Activated CD4-positive, alpha-beta T cell treated with anti-CD3 and anti-CD28 coated beads for 36 hours (primary cell): ENCODE measurements at places on chromosomes 16 and 17.

- DNase-seq, result peak; percentile 55
Observed at GRCh38 chr16:19284207-19284606, 1.3 kb upstream of the CLEC19A start.

DNA sequence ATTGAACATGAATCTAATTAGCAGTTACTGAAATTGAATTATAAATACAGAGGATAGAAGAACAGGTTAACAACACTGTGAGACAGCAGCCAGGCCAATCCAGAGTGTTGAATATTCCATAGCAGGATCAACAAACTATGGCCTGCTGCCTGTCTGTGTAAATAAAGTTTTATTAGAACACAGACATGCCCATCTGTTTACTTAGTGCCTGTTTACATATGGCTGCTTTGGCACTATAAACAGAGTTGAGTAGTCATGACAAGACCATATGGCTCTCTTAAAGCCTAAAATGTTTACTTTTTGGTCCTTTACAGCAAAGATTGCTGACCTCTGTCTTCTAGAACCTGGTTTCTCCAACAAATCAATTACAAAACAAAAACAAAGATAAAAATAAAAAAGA, 115.4 kb upstream of the CDC42EP4 start:
- DNase-seq, result no peak

DNA sequence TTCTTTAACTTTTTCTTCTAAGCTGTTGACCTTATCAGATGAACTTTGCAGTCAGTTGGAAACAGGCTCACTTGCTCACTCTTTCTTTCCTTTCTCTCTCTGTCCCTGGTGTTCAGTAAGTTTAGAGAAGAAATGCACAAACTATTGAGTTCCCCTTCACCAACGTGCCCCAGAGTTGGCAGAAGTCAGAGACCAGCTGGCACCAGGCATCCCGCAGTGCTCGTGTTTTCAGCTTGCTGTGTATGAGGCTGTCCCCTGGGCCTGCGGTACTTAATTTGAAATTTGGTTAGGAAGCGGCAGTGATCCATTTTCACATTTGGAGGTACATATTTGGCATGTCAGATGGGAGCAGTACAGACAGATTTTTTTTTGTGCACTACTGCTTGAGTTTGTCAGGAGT, 258.6 kb downstream of the SNX29 start:
- no peak for DNase-seq

GRCh38 chr16:81657224-81657623, 121.9 kb upstream of the PLCG2 start:
- DNase-seq, result no peak

- DNase-seq, result no peak
Observed at GRCh38 chr16:59370717-59371116, 636.6 kb upstream of the GOT2 start.

DNA sequence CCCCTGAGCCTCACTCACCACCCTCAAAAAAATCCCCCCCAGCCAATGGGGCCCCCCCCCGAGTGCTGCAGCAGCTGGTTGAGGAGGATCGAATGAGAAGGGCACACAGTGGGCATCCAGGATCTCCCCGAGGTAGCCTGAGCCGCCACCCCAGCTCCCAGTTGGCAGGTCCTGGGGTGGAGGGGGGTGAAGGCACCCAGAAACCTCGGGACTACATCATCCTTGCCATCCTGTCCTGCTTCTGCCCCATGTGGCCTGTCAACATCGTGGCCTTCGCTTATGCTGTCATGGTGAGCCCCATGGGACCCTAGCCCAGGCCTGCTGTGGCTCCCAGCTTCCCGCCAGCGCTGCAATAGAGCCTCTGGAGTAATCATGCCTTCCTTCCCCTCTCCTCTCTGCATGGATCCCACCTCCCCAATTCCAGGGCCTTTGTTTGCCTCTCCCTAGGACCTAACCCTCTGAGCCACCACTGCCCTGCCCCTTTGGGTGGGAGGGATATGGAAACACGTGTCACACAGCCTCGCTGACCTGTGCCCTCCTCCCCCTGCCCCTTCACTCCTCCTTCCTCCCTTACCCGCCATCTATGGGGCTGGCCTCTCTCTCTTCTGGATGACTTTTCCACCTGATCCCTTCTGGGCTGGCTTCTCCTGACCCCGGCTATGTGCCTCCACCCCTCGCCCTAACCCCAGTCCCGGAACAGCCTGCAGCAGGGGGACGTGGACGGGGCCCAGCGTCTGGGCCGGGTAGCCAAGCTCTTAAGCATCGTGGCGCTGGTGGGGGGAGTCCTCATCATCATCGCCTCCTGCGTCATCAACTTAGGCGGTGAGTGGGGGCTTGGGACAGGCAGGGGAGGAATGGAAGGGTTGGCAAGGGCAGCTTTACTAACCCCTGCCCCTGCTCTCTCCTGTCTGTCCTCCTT, 1.9 kb downstream of the PRRT2 start:
- no peak for DNase-seq

DNA sequence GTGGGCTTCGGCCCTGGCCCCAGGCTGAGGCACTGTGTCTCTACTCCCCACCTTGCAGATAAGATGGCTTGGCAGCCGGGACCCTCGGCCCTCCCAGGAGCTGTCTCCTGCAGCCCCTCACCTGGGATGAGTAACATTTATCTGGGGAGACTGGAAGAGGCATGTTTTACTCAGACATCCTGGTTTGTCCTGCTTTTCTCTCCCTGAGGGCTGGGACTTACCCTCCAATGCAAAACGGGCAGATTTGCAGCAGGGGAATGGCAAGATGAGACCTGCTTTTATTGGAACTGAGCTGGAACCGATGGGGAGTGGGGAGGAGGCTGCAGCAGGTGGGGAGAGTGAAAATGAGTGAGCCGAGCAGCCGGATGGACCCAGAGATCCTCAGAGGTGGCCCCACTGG, 27.3 kb upstream of the UBE2G1 start:
- no peak for DNase-seq

- DNase-seq, result no peak
Observed at GRCh38 chr16:26567356-26567755, 499.4 kb upstream of the C16orf82 start.

DNA sequence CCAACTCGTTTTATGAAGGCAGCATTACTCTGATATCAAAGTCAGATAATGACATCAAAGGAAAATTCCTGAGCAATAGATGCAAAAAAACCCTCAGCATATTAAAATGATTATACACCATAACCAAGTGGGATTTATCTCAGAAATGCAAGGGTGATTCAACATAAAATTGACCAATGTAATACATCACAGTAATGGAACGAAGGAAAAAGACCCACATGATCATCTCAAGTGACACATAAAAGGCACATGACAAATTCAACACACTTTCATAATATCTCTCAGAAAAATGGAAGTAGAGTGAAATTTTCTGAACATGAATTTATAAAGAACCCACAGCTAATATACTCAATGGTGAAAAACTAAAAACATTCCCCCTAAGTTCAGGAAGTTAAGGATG, 118.8 kb downstream of the ITFG1 start:
- DNase-seq, result no peak

DNA sequence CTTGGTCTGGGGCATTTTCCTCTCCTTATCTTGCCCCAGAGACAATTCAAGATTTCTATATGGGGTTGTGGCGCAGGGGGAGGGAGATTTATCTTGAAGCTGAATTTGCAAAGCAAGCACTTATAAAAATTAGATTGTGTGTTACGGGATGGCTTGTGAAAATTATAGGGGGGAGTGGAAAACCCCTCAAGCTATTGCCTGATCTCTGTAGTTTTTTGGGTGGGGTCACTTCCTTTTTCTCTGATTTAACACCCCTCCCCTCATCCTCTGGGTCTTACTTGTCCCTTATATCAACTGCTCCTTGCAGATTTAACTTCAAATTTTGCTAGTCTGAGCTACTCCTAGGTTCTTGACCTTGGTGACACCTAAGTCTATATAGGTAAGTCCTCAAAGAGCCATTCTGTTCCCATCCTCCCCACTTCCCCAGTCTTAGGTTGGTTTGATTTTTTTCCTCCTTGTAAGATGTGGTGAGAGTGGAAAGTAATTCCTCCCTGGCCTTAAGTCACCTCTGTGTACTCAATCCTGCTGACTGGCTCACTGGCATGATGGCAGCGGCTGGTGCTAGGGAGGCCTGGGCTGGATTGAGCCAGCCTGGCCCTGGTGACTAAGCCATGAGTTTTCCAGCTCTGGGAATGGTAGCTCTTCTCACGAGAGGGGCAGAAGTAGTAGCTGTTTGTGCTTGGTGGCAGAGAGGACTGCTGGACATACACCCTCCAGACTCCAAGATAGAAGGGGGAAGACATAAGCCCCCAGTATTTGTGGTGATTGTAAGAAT, 2.3 kb downstream of the ARL4D start:
- DNase-seq, result no peak

DNA sequence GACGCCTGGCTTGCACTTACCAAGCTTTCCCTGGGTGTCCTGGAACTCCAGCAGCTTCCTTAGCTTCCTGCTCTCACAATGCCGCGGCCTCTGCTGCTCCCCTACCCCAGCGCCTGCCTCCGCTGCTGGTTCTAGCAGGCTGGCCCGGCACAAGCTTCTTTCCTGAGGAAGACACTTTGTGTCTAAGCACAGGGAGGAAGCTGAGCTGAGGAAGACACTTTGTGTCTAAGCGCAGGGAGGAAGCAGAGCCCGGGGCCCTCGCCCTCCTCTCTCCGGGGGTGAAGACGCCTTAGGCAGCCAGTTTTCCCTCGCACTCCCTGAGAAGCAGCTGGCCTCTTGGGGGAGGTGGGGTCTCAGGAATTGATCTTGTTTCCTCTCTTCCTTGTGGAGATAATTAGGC, 64.9 kb downstream of the PLD6 start:
- no peak for DNase-seq

- DNase-seq, result no peak
Observed at GRCh38 chr17:31609996-31610910, 218.8 kb downstream of the RAB11FIP4 start.

- no peak for DNase-seq
Observed at GRCh38 chr17:50638606-50638965, 3.9 kb downstream of the ABCC3 start.

DNA sequence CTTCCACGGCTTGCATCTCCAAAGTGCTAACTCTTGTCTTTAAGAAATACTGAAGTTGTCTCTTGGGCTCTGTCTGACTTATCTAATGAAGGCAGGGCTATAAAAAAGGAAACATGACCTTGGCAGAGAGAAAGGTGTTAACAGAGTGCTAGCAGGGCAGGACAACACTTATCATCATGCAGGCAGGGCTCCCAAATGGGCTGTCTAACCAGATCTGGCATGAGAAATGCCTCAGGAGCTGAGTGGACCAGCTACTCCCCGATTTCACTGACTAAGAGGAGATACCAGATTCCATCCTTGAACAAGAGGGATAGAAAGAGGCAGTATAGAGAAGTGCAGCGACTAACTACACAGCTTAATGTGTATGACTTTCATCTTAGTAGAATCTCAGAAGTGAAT, 32.6 kb downstream of the PMP22 start:
- no peak for DNase-seq

GRCh38 chr16:27407133-27407532, 5.2 kb downstream of the IL21R start:
- DNase-seq, result no peak

DNA sequence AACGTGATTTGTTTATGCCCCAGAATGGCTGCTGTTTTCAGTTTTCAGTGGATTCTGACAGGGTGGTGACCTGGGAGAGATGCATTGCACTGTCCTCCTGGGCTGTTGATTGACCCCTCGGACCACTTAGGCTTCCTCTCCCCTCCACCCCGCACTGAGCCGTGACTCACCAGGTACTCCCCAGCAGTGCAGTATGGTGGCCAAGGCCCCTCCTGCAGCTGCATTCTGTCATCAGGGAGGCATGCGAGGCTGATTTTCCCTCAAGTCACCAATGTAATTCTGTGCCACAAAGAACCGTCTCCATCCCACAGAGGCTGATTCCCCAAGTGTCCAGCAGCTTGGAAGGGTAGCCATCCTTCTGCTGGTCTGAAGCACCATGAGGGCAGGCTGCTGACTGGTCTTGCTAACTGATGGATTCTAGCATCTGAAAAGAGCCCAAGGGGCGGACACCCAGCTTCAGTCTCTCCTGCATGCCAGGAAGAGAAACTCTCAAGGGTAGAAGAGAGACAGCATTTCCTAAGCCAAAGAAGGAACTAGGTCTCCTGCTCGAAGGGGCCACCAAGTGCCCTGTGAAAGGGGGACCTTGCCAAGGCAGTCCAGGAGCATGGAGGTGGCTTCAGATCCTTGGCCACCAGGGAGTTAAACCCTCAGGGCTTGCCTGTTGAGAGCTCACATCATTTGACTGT, 148.1 kb downstream of the SOCS1 start:
- DNase-seq, result no peak

GRCh38 chr16:55003916-55004315, 73.3 kb downstream of the IRX5 start:
- no peak for DNase-seq

DNA sequence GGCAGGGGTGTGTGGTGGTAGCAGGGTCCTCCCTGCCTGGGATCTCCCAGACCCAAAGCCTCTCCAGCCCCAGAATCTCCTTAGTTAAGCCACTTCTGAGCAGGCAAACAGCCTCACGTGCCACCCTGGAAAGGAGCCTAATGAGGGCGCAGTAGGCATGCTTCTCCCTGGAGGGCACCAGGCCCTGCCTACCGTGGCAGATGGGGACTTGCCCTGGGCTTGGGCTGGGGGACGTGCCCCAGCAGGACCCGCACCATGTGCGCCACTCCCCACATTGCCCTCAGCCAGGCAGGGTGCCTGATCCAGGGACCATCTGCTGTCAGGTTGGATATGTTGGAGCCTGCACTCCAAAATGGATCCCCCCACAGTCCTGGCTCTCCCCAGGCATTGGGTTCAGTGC, 14.2 kb downstream of the FAM83G start:
- DNase-seq, result no peak

- no peak for DNase-seq
Observed at GRCh38 chr16:1494711-1495110, 1.6 kb downstream of the TELO2 start.

GRCh38 chr17:30232015-30232823, 3.3 kb downstream of the SLC6A4 start:
- no peak for DNase-seq

- DNase-seq, result no peak
Observed at GRCh38 chr17:78330570-78331224, 29.2 kb downstream of the SOCS3 start.

GRCh38 chr16:66948134-66948836, 12.8 kb upstream of the CES3 start:
- peak; percentile 24 for DNase-seq

DNA sequence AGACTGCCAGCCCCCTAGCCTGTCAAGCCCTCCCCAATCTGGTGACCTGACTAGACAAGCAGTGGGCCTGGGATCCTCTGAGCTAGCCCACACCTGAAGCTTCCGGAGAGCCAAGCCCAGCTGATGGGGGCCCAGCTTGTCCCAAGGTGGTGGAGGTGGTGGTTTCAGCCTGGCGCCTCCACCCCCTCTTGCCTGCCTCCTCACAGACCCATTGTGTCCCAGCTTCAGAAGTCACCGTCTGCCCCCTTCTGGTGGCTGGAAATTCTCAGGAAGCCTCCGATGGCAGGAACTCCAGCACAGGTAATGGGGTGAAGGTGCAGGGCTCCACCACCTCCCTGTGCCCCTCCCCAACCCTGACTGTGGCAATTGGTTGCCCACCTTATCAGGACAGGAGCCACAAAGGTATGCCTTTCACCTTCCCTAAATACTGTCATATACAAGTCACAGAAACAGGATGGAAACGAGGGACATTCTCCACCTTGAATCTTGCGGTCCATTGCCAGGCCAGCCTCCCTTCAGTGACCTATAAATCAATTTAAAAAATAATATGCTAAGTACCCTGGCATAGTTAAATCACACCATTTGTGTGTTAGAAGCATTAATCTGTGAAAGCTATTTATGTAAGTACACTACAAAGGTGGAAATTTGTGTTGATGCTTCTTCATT, 66.0 kb upstream of the ZNF423 start:
- peak; percentile 72 for DNase-seq
